ENCODE measurements at places on chromosomes 4 and X.

DNA sequence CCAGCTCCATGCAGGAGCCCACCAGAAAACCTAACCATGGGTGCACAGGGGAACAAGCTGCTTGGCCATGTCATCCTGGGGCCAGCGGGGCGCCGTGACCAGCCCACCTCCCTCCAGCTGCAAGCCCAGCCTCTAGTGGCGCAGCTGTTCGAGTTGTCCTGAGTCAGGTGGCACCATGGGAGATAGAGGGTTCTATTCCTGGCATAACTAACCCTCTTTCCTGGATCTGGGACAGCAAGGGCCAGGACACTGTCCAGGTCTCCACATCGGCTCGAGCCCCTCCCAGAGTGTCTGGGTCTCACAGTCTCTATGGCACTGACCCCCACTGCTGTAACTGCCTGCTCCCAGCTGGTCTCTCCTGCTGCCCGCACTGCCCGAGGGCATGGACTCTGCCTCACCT is 16.7 kb downstream of the ABLIM2 start:
- DNase-seq: no peak

DNA sequence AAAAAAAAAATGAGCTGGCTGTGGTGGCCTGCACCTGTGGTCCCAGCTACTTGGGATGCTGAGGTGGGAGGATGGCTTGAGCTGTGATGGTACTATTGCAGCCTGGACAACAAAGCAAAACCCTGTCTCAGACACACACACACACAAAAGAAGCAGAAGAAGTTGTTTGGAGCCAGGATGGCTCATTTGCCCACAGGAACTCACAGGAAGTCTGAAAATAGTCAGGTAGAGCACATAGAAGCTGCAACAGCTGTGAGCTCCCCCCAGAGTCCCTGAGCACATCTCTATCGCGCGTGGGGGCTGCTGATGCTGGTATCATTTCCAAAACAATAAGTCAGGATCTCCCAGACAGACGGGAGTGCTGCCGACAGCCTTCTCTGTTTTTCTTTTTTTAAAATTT is 13.4 kb upstream of the DHRSX start:
- DNase-seq: no peak

GRCh38 chr4:18203966-18204365 is 182.4 kb upstream of the LCORL start:
- DNase-seq: no peak

DNA sequence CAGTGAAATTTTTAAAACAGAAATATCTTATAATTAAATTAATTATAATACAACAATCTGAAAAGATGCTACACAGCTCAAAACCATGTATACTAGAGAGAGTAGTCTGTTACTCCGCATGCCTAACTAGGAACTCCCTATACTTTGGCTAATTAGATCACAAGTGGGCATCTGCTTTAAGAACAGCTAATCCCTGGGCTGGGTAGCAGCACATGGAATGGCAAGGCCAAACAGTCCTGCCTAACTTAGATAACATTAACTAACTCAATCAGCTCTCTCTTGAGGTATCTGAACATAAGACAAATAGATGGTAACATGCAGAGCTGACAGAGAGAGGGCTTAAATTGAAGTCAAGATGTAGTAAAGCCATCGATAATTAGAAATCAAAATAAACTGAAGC is 9.9 kb downstream of the CHIC2 start:
- DNase-seq: no peak

DNA sequence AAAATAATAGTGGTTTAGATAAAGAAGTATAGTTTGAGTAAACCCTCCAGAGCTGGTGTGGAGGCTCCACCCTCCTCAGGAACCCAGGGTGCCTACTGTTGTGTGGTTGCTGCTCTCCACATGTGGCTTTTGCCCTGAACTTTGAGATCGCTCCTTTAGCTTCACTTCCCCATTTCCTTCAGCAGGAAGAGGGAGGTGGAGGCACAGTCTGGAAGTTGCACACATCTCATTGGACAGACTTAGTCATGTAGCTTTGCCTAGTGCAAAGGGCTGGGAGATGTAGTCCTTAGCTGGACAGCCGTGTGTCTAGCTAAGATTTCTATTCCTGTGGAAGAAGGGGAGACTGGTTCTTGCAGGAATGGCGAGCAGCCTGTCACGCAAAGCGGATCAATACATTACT is 37.9 kb downstream of the RGS12 start:
- DNase-seq: no peak

DNA sequence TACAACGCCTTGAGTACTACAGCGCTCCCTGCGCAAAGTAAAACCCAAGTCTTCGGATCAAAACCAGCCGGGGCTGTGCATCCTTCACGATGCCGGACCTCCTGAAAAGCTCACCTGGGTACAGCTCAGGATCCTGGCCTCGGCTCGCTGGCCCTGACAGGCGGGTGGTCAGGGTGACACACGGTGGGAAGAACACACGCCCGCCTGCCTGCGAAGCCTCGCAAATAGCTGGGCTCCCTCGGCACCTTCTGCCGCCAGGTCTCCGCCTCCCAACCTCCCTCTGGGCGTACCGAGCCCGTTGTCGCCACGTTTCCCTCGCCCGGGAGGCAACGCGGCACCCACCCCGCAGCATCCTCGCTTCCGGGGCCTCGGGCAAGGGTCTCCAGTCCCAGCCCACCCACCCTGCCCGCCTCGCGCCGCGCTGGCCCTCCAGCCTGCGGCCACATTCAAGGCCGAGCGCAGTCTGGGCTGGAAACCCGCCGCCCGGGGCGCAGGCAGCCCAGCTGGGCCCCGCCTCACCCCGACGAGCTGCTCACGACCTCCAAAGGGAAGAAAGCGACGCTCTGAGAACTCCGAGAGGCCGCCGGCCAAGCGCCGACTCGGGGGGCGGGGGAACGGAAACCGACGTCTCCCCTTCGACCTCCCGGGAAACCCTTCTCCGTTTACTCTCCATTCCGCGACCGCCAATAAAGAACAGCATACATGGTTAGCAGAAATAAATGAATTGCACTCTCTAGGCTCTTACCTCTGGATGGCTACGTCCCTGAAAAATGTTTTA is 511 bp downstream of the PPM1K start:
- peak; percentile 82 for DNase-seq

- no peak for DNase-seq
These were observed 125.5 kb downstream of the OPHN1 start for GRCh38 chrX:68307769-68308168.

- DNase-seq: no peak
These were observed 25.1 kb downstream of the DHX15 start for GRCh38 chr4:24559032-24559821.

- no peak for DNase-seq
These were observed 140.1 kb upstream of the NDP start for GRCh38 chrX:44113337-44113736.

GRCh38 chr4:140609548-140610425 is 41.0 kb upstream of the UCP1 start:
- DNase-seq: no peak

- no peak for DNase-seq
These were observed 644 bp downstream of the ERCC6L start for GRCh38 chrX:72238183-72238582.

DNA sequence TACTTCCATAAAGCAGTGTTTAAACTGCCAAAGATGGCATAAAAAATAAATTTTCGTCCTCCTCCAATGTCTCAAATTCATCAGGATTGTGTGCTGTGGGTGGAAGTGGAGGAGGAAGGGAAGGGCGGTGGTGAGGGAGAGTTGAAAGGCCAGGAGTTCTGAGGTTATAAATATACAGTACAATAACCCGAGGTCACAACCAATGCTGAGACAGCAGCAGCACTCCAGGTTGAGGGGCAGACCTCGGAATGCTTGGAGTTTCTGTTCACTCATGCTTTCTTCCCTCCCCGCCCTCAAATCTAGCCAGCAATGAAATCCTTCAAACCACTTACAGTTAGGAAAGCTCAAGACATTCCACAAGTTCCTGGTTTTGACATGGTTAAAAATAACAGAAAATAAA is 134.0 kb upstream of the SMAD1 start:
- DNase-seq: no peak

DNA sequence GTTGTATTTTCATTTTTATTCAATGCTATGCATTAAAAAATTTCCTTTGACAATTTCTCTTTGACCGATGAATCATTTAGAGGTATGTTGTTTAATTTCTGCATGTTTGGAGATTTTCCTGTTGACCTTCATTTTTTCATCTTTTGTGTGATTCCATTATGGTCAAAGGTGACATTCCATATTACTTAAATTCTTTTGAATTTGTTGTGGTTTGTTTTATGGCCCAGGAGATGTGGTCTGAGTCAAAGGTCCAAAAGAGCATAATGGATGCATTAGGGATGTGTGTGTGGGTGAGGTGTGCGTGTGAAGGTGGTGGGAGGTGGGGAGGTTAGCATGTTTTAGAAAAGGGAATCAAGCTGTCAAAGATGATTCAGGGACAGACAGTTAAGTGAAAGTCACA is 76.0 kb upstream of the GIMD1 start:
- no peak for DNase-seq

DNA sequence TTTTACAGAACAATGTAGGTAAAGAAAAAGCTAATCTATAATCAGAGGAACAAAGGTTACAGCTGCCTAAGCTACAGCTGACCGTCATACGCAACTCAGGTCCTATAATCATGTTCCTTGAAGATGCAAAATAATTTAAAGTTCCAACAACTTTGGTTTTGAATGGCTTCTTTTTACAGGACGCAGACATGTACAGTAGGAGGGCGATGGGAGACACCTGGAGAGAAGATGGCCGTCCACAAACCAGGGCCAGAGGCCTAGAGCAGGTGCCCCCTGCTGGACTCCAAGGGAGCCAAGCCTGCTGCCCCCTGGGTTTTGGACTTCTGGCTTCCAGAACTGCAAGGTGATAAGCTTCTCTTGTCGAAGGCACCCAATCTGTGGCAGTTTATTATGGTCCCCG is 10.6 kb downstream of the HGFAC start:
- DNase-seq: no peak

- no peak for DNase-seq
These were observed 740.6 kb upstream of the TENM3 start for GRCh38 chr4:181502611-181503010.

DNA sequence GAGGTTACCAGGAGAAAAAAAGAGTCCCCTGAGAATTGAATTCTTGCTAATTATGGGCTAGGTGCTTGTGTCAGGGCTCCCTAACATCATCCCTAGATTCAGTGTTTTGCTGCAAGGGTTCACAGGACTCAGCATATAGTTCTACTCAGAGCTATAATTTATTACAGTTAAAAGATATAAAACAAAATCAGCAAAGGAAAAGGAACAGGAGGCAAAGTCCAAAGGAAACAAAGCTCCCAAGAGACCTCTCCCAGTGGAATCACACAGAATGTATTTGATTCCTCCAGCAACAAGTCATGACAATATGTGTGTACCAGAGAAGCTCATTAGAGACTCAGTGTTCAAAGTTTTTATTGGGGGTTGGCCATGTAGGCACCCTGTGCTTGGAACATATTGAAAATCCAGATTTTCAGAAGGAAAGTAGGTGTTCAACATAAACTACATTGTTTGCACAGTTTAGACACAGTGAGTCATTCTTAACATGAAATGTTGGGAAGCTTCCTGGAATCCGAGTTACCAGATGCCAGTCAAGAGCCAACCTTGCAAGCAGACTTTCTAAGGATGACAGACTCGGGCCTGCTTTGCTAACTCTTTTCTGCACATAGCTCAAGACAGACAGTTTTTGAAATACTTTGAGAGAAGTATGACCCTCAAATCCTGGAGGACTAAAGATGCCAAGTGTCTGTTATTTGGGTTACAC is 311.3 kb upstream of the EMCN start:
- DNase-seq: no peak

GRCh38 chrX:151765026-151765425 is 30.5 kb downstream of the CNGA2 start:
- DNase-seq: peak; percentile 12

- DNase-seq: no peak
These were observed 686.6 kb upstream of the PABPC4L start for GRCh38 chr4:134888156-134888555.

- peak; percentile 92 for DNase-seq
These were observed 20.1 kb upstream of the CSF2RA start for GRCh38 chrX:1248331-1249061.

DNA sequence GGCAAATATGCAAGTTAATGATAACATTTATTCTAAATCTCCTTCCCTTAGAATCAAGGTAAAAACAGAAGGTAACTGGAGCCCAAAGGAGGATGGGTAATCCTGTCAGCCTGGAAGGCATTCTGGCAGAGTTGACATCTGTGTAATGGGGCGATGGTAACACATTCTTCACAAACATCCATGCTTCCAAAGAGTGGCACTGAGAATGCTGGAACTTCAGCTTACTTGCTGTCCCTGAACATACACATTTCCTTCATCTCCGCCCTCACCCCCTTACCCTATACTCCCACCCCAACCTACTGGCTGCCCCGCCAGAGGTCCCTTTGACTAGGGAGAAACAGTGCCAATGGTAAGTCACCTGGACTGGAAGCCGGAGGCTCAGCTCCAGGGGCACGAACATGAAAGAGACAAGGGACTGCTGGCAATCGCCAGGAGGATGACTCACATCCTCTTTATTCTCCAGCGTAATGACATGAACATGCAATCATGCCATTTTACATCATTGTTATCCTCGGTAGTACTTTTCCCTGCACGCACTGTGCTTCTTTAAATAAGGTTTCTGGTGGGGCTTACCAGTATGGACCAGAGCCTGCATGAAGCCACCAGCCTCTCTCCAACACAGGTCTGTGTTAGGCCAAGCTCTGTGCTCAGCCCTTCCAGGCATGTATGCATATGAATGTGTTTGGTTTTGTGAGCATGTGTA is 694.2 kb upstream of the TENM3 start:
- peak; percentile 65 for DNase-seq

GRCh38 chrX:9525511-9526248 is 60.8 kb downstream of the TBL1X start:
- peak; percentile 59 for DNase-seq

DNA sequence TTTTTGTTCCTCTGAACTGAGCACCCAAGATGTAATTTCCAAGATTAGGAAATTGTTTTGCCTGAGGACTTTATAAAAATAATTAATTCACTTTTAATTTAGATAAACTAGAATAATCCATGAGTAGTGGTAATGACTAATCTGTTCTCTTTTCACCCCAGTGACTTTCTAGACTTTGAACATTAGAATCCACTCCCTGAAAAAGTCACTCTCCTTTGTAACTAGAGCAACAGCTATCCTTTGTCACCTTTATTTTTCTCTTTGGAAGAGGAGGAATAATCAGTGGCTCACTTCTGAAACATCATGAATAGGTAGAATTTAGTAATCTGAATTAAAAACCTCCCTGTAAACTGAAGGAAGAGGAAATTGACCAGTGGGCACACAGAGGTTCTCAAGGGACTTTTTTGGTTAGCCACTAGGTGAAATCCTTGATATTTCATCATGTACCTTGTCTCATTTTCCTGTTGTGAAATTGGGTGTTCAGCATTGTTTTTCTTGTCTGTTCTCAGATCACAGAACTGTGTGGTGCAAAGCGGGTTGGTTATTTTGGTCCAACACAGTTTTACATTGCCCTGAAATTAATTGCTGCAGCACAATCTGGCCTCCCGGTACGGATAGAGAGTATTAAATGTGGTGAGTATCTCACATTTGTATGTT is 59.4 kb downstream of the REPS2 start:
- DNase-seq: no peak

- DNase-seq: no peak
These were observed 665.5 kb downstream of the CCSER1 start for GRCh38 chr4:90792696-90793095.

GRCh38 chr4:108135549-108136209 is 33.1 kb downstream of the LEF1 start:
- DNase-seq: peak; percentile 92

- DNase-seq: no peak
These were observed 51.3 kb upstream of the EGFL6 start for GRCh38 chrX:13518126-13518525.

Measured in islet precursor cell (in vitro differentiated cells).